Neural progenitor cell (in vitro differentiated cells): ENCODE measurements at places on chromosomes 13 and 19. TPM values are rescaled to one million over a fixed set of nuclear protein-coding genes. Genes with fewer than 3 reads are reported as not detected.

- DNase-seq = no peak
Observed at GRCh38 chr13:112325920-112326645, 50.1 kb upstream of the SPACA7 start.

GPR183 gene
- total RNA-seq = not detected in 2 replicates

DNA sequence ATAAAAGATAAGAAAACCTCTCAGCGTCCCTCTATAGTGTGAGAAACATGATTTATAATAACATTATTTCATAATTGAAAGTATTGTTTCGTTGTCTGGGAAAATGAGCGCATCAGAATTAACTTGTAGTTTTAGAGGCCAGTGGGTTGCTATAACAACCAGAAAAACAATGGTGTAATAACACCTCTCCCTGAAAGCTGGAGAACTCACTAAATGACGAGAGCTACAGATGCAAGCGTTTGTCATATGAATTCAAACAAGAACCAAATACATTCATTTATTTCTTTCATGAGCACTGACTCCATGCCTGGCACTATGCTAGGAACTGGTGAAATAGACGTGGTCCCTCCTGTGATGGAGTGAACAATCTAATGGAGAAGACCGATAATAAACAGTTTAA is 16.3 kb downstream of the KBTBD7 start:
- no peak for DNase-seq

GRCh38 chr19:47112166-47112996 is 1.2 kb downstream of the ZC3H4 start:
- DNase-seq = peak; percentile 91

ATCAY gene
- 15.8 and 23.9 TPM in 2 replicates for total RNA-seq

GRCh38 chr13:51823863-51824262 is 19.9 kb upstream of the DHRS12 start:
- DNase-seq = no peak

DNA sequence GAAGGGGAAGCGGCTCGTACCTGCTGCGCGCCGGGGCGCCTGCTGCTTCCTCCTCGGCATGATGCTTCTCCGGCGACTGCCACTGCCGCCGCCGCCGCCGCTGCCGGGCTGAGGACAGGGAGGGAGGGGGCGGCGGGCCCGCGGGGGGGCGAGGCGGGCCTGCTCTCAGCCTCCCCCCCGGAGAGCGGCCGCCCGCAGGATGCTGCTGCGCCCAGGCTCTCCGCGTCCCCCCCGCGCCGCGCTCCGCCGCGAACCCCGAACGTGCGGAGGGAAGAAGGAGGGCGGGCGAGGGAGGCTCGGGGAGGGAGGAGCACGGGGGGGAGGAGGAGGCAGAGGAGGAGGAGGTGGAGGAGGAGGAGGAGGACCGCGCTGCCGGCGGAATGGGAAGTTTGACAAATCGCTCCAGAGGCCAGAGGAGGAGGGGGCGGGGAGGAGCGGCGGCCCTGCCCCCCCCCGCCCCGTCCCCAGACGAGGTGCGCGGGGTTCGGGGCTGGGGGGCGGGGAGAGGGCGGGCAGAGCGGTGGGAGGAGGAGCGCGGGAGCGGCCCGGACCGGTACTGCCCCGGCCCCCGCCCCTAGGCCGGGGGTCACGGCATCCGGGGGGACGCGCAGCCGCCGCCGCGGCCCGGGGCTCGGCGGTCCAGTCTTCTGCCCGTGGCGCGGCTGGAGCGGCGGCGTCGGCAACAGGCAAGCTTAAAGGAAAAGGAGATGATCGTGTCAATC is at the start of gene TSHZ3:
TSHZ3 (minus strand) TSS at position 277 of the 722 bp plus-strand sequence; CDS start at position 60, 217 bp downstream.
- DNase-seq = peak; percentile 83

GRCh38 chr19:40471111-40471510 is 4.3 kb downstream of the SPTBN4 start:
- no peak for DNase-seq

CD209 gene
- total RNA-seq = not detected in 2 replicates

DNA sequence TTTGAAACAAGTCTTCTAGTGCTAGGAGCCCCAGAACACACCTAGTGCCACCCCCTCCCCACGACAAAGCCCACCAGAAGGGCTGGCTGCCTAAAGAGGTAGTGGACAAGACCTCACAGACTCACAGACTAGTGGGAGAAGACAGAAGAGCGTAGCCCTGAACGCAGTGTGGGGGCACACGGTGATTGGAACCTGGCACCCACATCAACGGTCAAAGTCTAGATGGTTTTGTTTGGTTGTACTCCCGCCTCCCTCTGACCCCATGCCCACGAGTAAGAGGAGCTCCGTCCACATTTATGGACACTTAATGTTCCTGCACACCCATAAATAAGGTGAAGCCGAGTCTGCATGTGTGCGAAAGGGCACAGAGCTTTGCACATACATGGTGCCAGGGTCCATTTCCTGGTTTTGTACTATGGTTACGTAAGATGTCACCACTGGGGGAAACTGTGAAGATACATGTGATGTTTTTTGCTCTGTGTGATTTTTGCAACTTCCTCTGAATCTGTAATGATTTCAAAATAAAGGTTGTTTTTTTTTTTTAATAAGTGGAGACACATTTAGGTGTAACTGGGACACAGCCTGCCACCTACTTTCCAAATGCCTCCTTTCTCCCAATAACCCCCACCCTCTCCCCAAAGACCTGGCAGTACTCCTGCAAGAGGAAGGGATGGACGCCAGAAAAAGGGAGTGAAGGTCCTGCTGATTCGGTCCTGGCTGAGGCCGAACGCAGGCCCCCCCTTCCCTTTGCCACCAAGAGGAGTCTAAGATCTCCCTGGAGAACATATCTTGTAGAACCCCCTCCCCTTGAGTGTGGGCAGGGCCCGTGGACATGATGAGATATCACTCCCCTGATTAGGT is 72.8 kb downstream of the GNG7 start:
- no peak for DNase-seq

- DNase-seq = no peak
Observed at GRCh38 chr19:48750771-48751504, 1.5 kb downstream of the FUT1 start.

DACT3 gene
- 0.75 and 2.2 TPM in 2 replicates for total RNA-seq

EXOC3L2 gene
- total RNA-seq = 0.06 TPM in 1 of 2 replicates, not detected in the other

- DNase-seq = peak; percentile 85
Observed at GRCh38 chr19:45553464-45553863, 31.1 kb downstream of the OPA3 start.

GRCh38 chr19:38731654-38732301 is 12.5 kb downstream of the CAPN12 start:
- no peak for DNase-seq

DNA sequence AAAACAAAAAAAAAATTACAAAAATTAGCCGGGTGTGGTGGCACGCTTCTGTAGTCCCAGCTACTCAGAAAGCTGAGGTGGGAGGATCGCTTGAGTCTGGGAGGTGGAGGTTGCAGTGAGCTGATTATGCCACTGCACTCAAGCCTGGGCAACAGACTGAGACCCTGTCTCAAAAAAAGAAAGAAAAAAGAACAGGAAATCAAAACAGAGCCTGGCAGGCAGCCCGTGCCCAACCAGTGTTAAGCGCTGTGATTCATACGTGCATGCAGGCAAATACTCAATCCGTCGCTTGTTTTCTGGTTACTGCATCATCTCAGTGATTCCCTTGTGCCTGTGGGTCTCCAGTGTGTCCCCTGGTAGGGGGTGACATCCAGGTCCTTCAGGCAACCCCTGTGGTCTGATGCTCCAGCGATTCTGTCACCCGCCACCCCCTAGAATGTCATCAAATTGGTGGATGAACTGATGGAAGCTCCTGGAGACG is 18.1 kb downstream of the DDX39A start:
- DNase-seq = no peak

DNA sequence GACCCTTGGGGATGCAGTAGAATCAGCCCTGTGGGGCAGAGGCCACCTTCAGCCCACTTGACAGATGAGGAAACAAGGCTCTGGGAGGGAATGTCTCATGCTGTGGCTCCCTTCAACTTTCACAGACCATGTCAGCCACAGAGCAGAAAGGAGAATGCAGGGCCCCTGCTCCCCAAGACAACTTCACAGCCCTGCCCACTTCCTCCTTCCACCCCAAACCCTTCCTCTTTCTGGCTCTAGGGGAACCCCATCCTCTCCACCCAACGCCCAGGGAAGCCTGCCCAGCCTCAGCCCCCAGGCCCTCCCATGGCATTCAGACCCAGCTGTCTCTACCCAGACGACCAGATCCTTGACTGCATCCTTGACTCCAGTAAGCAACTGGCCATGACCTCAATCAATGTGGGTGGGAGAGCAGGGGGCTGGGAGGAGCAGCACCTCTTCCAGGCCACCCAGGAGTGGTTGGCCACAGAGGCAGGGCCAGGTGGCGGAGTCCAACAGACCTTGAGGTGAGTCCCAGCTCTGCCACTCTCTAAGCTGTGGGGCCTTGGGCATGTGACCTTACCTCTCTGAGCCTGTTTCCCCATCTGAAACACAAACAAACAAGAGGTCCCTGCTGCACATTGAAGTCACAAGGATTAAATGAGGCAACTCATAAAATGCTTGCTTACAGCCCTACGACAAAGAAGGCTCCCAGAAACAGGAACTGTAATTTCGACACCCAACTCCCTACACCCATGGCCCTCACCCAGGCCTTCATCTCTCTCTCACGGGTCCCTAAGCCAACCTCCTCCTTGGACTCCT is 15.8 kb downstream of the DEDD2 start:
- DNase-seq = no peak

DNA sequence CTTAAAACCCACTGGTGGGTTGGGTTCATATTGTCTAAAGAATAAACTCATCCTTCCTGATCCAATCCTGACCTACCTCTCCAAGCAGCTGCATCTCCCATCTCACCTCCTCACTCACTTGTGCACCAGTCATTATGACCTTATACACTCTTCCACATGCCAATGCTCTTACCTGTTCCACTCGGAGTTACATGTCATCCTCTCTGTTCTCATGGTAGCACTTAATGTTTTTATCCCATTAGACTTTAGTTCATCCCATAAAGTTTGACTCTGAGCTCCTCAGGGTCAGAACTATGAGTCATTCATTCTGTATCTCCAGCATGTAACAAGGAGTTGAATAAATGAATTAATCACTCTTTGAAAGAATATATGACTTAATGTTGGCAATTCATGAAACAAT is 330.2 kb downstream of the KLF12 start:
- no peak for DNase-seq

DNA sequence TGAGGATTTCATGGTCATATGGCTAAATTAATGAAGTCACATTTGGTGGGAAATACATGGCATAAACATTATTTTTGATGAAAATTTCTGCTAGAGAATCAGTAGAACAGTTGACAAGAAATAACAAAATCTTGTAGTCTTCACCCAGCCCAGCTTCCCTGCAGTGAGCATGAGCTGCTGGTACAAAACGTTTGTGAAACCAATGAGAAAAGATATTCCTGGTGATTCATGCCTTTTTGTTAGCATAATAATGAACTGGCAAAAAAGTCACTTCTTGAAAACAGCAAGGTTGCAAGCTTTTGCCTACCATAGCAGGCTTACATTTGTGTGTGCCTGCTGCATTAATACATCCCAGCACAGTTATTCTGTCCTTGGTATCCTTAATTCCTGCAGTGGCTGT is 475.9 kb upstream of the HTR2A start:
- no peak for DNase-seq

ZNF582 gene
- total RNA-seq = 2.5 and 4.0 TPM in 2 replicates

ZNF766 gene
- 27.2 and 66.1 TPM in 2 replicates for total RNA-seq

- DNase-seq = no peak
Observed at GRCh38 chr19:46903458-46903857, 42.7 kb downstream of the ARHGAP35 start.

DNA sequence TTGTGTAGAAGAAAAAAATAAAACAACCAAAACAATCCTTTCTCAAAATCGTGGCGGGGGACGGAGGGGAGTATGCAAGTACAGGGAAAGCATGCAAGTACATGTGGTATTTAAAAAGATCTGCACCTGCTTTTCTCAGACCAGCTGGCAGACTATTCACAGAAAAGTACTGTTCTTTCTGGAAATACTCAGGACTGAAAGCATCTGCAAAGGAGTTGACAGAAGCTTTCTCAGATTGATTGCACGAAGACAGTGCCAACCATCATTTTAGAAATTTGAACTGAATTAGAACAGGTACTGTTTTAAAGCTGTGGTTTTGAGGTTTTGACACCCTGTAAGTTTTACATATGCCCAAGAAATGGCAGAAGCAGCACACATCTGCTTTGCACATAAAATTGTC is 19.8 kb upstream of the PCDH8 start:
- no peak for DNase-seq

- DNase-seq = peak; percentile 76
Observed at GRCh38 chr19:6730153-6730804, 7.1 kb downstream of the GPR108 start.

ZNF780A gene
- total RNA-seq = 30.2 and 32.9 TPM in 2 replicates

SIGLEC8 gene
- not detected in 2 replicates for total RNA-seq

DOCK6 gene
- 10.0 and 27.5 TPM in 2 replicates for total RNA-seq

CGB5 gene
- not detected in 2 replicates for total RNA-seq

BEST2 gene
- total RNA-seq = not detected in 2 replicates

DNA sequence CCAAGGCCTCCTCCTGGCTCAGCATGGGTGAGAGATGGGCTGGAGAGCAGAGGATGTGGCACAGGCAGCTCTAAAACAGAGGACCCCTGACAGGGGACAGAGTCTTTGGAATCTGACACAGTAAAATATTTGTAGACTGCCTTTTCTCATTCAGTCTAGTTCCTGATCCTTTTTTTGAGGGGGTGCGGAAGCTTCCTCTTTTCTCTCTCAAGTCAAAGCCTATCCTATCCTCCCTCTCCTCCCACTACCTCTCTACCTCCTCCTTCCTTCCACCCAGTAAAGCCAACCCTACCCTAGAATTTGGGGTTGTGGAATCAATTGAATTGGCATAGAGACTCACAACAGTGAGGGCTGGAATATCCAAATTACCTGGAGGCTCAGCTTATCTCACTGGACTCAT is 82.0 kb downstream of the TEX26 start:
- no peak for DNase-seq

KIR3DL3 gene
- not detected in 2 replicates for total RNA-seq

- no peak for DNase-seq
Observed at GRCh38 chr13:112740502-112741131, 50.8 kb downstream of the ATP11A start.

GAPDHS gene
- total RNA-seq = not detected in 2 replicates

DNA sequence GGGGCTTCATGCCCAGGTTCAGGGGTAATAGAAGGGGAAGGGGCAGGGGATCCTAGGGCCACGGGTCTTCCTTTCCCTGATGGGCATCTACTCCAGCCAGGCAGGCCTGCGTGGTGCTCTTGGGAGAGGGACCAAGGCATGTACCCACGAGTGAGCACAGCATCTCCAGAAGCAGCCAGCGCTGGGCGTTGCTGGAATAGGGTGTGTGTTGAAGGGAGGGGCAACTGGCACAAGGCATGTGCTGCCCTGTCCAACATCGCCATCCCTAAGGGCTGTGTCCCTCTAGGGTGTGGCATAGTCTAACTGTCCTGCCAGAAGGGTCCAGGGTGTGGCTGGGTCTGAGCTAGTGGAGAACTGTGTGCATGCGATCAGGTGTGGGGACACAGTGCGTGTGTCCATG is 2.9 kb downstream of the NOTCH3 start:
- no peak for DNase-seq

LMTK3 gene
- total RNA-seq = 0.02 and 3.5 TPM in 2 replicates

DNA sequence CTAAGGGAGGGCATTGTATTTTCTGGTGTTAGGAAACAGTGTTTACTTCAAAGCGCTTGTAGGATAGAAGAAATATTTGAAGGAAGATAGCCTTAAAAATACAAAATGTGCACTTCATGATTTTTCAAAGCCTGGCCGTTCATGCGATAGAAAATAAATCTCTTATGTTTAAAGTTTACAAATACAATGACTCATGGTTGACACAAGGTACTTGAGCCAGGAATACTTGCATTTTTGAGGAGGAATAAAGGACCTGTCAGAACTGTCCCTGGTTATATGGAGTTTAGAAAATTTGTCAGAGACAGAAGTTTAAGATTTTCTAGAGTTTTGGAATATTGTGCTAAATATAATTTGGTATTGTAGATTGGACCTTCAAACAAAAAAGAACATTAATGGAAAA is 1223.2 kb upstream of the SLC10A2 start:
- no peak for DNase-seq
